Activated CD4-positive, alpha-beta T cell treated with anti-CD3 and anti-CD28 coated beads for 1 hour (primary cell): ENCODE measurements at places on chromosomes 13 and 19.

DNA sequence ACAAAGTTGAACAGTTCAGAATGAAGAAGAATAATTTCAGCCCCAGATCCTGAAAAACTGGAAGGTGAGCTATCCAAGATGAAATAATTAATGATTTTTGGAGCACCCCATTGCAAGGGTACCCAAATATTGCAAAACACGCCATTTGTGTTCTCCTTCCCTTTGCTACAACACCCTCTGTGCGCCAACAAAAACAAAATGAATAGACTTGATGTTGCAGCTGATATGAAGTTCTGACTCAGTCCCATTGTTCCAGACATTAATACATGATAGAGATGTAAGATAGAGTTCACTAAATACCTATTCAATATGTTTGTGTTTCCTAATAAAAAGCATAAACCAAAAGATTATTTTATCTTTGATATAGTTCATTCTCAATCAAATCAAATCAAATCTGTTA lies 287.5 kb upstream of the SOX21 start:
- no peak for DNase-seq

- peak; percentile 81 for DNase-seq
Observed at GRCh38 chr19:1269478-1270212, 513 bp downstream of the CIRBP start.

DNA sequence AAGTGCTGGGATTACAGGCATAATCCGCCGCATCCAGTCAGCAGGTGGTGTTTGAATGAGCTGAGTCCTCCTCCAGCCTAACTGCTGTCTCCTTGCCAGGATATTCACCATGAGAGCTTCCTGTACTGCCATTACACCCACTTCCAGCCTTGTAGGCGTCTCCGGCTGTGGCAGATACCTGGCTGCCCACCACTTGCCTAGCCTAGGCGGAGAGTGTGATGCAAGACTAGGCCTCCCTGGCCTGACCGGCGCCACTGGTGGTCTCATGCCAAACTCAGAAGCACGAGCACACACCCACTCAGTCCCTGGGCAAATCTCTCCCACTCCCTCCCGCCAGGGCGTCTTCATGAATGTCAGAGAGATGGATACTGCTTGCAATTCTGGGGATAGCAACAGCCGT lies 16.6 kb downstream of the IL12RB1 start:
- DNase-seq, result no peak

- DNase-seq, result no peak
Observed at GRCh38 chr19:45421947-45422498, 1.7 kb downstream of the ERCC1 start.

GRCh38 chr13:47472516-47472915 lies 528.6 kb downstream of the SUCLA2 start:
- DNase-seq, result no peak

- no peak for DNase-seq
Observed at GRCh38 chr13:65470781-65471180, 1759.4 kb downstream of the PCDH9 start.

DNA sequence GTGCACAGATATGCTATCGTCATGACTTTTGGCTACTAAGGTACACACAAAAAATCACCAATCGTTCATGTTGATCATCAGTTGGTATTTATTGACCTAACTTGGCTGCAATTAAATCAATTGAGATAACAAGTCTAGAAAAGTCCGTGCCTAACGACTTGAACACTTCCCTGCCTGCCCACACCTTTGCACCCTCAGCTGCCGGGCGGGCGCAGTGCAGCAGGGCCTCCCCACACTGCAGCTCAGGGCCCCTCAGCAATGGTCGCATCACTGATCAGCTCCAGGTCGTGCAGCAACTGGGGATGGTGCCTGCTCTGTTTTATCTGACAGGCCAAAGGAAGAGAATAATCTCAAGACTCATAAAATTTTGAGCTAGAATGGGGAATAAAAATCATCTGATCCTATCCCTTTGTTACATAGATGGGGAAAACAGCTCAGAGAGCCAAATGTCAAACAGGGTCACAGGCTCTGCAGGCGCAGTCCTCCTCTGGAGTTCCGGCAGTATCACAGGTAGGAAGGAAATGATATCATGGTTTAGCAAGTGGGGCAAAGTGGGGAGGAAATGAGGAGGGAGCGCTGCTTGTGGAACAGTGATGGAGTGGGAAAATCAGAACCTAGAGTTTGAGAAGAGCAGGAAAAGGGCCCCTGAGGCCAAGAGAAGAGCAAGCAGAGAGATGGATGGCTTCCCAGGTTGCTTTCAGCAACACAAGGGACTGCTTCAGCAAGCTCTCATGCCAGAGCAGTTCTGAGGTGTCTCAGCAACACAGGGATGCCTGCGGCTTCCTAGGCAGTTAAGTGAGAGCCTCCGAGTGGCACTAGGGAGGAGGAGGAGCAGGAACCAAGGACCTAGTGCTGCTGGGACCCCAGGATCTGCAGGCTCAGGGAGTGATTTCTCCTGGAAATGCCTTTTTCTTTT lies 57.5 kb downstream of the SLC7A1 start:
- no peak for DNase-seq

GRCh38 chr19:13430790-13431582 lies 75.3 kb downstream of the CACNA1A start:
- DNase-seq, result peak; percentile 21

- DNase-seq, result no peak
Observed at GRCh38 chr13:45243077-45243476, 42.2 kb upstream of the KCTD4 start.

DNA sequence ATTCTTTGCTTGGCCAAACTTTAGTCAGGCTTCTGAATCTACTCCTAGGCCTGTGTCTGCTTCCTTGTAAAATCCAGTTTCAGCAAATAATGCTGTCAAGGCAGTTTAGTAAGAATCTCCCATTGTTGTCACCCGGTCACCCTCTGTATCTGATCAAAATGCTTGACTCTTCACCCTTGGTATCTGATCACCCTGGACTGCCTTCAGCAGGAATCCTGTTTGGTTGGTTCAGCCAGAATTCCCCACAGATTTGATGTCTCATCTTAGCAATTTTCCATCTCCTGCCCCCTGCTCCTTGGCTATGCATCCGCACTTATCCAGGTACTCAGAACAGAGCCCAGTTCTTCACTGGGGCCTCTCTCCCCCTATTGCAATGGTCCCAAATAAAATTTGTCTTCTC lies 172.4 kb upstream of the UBL3 start:
- no peak for DNase-seq

- no peak for DNase-seq
Observed at GRCh38 chr13:39516096-39516495, 86.9 kb downstream of the LHFPL6 start.

GRCh38 chr19:45876411-45877197 lies 9.3 kb downstream of the IRF2BP1 start:
- no peak for DNase-seq

DNA sequence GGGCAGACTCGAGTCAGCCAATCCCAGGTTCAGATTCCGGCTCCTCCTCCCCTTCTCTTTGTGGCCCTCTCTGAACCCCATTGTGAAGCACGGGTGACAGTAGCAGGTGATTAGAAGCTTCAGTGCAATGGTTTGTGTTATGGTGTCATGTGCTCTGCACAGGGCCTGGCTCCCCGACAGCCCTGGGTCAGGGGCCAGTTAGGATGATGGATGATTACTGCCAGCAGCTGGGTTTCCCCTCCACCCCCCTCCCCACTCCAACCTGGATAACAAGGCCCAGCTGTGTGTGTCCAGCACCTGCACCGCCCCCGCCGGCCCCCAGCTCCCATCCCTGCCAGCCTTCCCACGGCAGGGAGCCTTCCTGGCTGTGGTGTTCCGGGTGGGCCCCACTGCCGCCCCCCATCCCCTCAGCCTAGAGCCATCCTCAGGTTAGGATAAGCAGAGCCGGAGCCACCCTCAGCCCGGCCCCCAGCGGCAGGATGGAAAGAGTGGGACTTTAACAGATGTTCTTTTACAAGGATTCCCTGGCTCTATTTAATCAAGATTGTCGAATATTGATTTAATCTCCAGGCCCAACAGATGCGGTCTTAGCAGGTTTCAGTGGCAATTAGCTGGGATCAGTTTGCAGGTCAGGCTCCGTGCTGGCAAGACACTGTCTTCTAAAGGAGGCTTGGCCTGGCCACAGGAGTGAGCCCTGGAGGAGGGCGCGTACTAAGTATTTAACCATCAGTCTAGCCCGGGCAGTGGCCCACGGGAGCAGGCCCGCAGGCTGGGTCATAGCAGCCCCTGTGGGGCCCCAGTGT lies 156.2 kb downstream of the SIPA1L3 start:
- no peak for DNase-seq

DNA sequence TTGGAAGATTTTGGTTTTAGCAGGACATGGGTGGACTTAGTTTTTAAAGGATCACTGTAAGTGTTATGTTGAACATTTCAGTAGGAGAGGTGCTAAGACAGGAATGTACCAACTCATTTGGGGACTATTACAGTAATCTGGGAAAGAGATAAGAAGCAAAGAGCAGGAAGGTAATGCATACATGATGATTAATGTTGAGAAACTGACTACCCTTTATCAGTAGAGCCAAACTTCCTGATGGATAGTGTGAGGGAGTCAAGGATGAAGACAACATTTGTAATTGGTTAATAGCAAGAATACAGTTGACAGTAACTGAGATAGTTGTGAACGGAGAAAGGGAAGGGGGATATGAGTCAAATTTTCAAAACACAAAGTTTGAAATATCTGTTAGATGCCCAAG lies 421.9 kb upstream of the PRR20A start:
- no peak for DNase-seq

DNA sequence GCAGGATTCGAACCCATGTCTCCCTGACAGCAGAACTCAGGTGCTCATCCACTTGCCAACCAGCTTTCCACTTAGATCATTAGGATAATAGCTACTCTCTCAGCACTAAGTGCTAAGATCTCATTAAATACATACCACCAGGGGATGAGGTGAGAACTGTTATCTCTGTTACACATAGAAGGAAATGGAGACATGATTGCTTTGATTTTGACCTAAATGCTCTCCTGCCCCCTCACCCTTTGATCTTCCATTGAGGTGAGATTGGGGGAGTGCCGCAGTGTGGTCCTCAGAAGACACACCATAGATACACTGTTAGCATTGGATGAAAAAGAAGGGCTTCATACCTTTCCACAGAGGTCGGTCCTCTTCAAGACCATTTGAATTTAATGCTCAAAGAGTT lies 38.9 kb upstream of the NPAS1 start:
- DNase-seq, result no peak

GRCh38 chr13:74287724-74288169 lies 153.5 kb upstream of the KLF12 start:
- DNase-seq, result peak; percentile 72

DNA sequence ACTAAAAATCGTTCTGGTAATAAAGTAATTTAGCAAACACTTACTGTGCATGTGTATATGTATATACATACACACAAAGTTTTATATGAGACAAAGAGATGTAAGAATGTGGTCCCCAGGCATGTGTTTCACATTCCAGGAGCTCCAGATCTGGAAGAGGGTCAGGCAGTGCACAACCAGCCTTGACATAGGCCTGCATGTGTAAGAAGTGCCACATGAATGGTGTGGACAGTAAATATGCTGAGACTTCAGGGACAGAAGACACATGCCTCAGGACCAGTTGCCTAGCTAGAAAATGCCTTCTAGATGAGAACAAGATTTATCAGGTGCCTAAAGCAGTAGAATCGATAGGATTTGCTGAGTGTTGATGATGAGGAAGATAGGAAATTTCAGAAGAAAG lies 76.4 kb downstream of the FRY start:
- DNase-seq, result no peak

DNA sequence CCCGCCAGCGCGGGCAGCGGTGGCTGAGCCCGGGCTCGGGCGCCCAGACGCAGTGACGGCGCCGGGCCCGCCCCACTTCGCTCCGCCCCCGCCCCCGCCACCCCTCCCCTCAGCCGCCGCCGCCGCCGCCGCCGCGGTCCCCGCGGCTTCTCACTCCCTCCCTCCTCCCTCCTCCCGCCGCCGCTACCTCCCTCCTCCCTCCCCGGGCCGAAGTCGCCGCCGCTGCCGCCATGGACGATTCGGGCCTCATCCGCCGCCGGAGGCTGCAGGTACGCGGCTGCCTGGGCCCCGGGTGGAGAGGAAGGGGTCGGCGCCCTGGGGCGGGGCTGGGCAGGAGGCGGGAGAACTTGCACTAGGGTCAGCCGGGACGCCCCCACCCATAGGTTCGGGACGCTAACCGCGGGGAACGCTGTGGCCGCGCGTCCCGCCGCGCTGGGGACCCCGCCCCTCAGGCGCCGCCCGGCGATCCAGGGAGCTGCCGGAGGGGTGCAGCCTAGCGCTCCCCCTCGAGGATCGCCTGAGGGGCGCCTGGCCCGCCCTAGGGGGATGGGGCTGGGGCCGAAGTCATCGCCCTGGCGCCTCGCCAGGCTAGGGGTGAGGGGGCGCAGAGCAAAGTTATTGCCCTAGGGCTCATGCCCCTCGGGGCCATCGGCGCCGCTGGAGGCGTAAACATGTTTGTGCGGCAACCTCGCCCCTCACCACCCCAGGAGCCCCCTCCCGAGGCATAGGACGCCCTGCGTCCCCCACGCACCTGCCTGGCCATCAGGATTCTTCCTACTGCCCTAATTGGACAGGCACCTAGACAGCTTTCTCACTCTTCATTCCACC lies 427 bp downstream of the RTBDN start:
- no peak for DNase-seq

GRCh38 chr19:4906963-4907362 lies 2.3 kb upstream of the UHRF1 start:
- no peak for DNase-seq

- no peak for DNase-seq
Observed at GRCh38 chr13:81929988-81930387, 1589.1 kb upstream of the SPRY2 start.

GRCh38 chr13:21319869-21320641 lies 139.0 kb downstream of the ZDHHC20 start:
- DNase-seq, result no peak

DNA sequence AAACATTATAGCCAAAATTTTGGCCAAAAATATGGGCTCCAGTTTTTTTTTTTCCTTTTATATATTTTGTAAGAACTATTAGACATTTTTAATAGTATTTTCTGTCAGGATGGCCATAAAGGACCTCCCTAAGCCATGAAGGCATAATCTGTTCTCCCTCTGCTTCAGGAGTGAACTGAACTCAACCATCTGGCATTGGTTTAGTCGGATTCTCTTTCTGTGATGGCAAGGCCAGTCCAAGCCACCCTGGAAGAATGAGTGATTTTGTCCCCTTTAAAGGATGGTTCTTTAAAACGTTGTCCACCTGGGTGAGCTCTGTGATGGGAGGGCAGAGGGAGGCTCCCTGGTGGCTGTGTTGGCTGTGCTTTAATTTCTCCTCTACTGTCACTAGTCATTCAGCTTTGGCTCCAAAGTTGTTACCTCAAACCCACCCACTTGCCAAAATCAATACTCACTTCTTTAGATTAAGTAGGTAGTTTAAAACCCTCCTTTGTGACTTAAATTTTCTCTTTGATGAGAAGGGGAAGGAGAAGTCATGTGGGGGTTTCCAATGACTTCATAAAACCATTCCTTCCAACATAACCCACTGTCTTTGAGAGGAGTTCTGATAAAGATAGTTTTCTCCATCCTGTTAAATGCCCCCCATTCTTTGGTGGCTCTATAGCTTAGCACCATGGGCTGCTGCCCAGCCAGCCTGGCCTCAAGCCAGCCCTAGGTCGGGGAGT lies 4.4 kb downstream of the TNFRSF19 start:
- DNase-seq, result no peak
